ENCODE measurements at places on chromosomes 5 and 9. TPM values are rescaled to one million over a fixed set of nuclear protein-coding genes. Genes with fewer than 3 reads are reported as not detected.
A peak's percentile ranks its signal among the peaks of the same experiment; 100 is the strongest.

GRCh38 chr5:167643631-167644280, 647.7 kb upstream of the WWC1 start:
- DNase-seq = no peak

- DNase-seq = no peak
Observed at GRCh38 chr9:121893786-121894185, 199.3 kb downstream of the TTLL11 start.

DNA sequence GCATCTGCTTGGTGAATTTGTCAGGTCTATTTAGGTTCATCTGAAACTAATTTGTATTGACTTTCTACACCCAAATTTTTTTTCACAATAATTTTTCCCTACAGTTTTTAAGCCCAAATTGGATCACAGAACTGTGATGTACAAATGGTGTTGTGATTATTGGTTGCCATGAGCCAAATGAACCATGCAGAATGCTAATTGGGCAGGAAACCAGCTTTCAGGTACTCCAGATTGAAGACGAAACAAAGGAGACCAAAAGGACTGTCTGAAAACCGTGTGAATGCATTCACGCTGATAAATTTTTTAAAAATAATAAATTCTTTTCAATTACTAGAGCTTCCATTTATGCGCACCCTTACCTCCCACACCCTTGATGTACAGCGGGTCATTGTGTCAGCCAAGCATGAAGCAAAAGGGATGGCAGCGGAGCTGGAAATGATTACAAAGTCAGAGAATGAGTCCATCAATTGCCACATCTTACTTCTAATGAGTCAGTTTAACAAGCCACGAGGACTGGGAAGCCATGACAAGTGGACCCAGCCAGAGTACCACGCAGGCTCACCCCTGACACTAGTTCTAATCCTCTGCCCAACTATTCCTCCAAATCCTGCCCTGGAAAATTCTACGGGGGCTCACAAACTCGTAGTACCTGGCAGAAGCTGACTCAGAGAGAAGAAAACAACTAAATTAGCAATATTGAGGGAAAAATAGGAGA, 66.5 kb downstream of the SEMA6A start:
- DNase-seq = no peak

- peak; percentile 26 for DNase-seq
Observed at GRCh38 chr9:102185371-102185770, 446.9 kb upstream of the GRIN3A start.

- DNase-seq = peak; percentile 78
Observed at GRCh38 chr9:106868565-106868964, 5.6 kb downstream of the ZNF462 start.

GRCh38 chr5:65506961-65507360, 25.2 kb upstream of the ADAMTS6 start:
- no peak for DNase-seq

GRCh38 chr9:81492710-81493447, 196.5 kb downstream of the TLE1 start:
- no peak for DNase-seq

GRCh38 chr9:117521293-117521692, 106.4 kb upstream of the ASTN2 start:
- no peak for DNase-seq

DNA sequence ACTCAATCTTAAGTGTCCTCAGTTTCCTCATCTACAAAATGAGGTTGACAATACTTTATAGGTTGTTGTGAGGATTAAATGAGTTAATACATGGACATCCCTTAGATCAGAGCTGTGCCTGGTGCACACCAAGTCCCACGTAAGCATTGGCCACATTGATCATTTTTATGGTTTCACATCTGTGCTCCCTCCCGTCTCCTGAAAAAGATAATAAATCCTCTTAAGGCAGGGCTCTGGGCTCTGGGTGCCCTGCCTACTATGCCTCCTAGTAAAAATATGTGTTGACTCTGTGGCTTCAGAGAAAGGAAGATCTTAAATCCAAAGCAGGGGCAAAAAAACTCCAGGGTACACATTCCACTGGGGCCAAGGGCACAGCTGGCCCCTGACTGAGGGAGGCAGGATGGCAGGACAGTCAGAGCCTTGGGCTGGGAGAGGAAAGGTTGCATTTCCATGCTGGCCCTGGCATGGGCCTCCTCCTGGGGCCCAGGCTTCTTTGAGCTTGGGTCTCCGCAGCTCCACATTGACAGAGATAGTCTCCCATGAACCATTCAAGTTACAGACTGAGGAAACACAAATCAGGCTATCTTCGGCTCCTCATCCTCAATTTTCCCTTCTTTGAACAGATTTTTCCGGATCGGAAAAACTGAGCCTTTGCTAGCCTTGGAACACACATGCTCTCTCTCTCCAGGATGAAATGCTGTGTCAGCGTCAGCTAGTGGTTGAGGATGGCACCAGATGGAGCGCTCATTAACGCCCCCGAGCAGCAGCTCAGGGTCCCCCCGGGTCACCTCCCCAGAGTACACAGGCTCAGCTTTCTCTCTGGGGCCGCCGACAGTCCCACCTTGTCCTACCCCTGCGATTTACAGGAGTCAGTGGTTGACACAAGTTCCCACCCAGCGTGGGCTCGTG, 22.4 kb upstream of the KIF12 start:
- DNase-seq = no peak

- DNase-seq = no peak
Observed at GRCh38 chr5:21071986-21072385, 1084.0 kb upstream of the CDH18 start.

GARNL3 gene
- 12.2 TPM for total RNA-seq

SRP19 gene
- total RNA-seq = 27.4 TPM

WNK2 gene
- total RNA-seq = 14.9 TPM

AJM1 gene
- 1.0 TPM for total RNA-seq

Measured in adrenal gland (tissue), 19 donors.